ENCODE measurements at places on chromosomes 5 and 9. TPM values are rescaled to one million over a fixed set of nuclear protein-coding genes. Genes with fewer than 3 reads are reported as not detected.

Gene RABGAP1
- total RNA-seq = 47.4 TPM

Gene FGF10
- total RNA-seq = 0.59 TPM

Gene PCDHGB6
- total RNA-seq = 4.7 TPM

Gene CDC25C
- total RNA-seq = not detected

Gene RFESD
- 6.0 TPM for total RNA-seq

Gene GABBR2
- 0.62 TPM for total RNA-seq

All from left ventricle myocardium superior (tissue), 1 donor.